ENCODE measurements at places on chromosomes 12 and 14.

GRCh38 chr12:122327494-122328385 is 61.4 kb upstream of the VPS33A start:
- DNase-seq = no peak

- no peak for DNase-seq
Observed at GRCh38 chr14:23793532-23793931, 157.4 kb downstream of the DHRS2 start.

GRCh38 chr12:17793854-17794253 is 296.1 kb downstream of the RERGL start:
- no peak for DNase-seq

DNA sequence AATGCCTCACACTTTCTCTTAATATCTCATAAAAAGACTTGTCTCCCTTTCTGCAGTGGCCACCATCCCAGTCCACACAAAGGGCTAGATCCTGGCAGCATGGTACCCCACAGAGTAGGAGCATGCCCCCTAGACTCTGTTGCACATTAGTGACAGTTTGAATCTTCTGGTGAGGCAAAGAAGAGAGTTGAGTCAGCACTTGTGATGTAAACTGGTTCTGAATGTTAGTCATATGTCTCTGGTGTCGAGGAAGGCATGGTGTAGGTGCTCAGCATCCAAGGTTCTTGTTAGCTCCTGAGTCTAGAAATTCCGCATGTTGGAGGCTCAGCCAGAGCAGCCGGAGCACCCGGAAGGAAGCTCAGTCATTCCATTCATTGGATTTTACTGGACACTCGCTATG is 9.8 kb downstream of the TTC9 start:
- DNase-seq = no peak

DNA sequence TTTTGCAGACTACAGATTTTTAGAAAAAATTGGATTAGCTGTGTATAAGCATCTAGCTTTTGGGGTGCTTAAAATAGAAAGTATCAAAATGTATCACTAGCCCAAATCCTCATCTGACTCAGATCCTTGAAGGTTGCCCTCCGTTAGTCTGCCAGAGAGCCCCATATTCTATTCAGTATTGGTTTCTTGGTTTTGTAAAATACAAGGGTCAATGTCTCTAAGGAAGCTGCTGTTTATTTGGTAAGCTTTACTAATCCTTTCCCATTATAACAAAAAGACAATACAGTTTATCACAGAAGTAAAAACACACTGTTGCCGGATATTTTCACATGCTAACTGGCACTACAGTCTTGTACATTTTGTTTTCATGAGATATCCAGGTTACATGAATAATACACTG is 92.8 kb upstream of the PTHLH start:
- no peak for DNase-seq

DNA sequence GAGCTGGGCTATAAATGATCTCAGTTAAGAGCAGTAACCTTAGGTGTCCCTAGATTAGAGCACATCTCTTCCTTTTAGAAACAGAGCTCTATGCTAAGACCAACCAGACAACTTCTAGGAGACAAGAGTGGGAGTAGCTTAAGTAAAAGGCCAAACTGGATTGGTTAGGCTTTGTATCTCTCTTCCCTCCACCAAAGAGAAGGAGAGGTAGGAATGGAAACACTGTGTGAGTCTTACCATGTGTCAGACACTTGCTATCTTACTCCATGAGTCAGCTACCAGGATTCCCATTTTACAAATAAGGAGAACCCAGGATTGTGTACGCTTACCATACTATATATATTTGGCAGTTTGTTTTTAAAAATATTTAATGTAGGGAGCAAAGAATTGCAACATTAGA is 122.9 kb downstream of the PAX9 start:
- DNase-seq = no peak

GRCh38 chr14:30906752-30907658 is 32.6 kb downstream of the COCH start:
- DNase-seq = no peak

DNA sequence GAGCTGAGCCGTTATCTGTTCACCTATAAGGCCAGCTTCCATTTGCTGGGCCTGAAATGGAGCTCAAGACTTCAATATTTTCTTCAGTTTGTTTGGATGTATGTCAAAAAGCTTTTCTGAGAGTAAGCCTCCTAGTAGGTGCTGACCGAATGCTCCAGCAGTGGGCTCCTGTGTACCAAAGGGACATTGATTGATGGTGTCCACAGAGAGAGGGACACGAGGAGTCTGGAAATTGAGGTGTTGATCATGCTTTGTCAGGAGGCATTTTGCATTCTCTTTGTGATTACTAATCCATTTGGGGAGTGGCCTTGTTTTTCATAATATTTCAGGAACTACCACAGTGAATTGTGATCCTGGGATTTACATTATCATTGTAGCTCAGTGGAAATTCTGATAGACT is 107.7 kb upstream of the SLC38A2 start:
- no peak for DNase-seq

DNA sequence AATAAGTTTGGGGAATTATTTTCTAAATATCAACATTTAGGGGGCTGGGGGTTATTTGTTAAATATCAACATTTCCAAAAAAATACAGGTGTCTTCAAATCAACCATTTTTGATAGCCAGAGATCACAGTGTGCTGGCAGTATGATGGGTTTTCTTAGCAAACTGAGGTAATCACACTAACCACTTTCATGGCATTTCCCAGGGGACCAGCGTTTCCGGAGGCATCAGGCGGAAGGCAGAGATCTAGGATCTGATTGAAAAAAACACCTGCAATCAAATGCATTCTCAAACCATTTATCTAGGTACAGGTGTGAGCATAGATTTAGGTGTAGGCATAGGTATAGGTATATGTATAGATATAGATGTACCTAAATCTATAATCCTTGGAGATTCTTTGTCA is 34.6 kb downstream of the GLRX5 start:
- no peak for DNase-seq

DNA sequence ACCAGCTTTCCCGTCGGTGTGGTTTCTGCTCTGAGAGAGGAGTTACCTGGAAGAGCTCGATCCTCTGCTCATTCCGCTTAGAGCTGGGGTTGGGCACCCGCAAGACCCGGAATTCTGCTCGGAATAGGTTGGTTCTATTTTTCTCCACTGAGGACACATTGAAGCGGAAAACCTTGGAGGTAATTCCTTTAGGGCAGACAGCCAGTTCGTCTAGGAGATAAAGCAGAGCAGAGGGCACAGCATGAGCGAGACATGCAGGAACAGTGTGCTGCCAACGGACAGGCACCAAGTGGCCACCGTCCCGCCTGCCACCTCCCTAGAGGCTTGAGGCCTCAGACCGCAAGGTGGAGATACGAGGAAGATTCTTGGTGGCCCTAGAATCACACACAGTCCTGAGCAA is 10.3 kb downstream of the TGFB3 start:
- DNase-seq = no peak

- no peak for DNase-seq
Observed at GRCh38 chr12:95774311-95775045, 16.1 kb downstream of the NTN4 start.

- DNase-seq = no peak
Observed at GRCh38 chr12:25712169-25712568, 159.1 kb upstream of the LMNTD1 start.

GRCh38 chr12:101097829-101098580 is 112.0 kb downstream of the SLC5A8 start:
- no peak for DNase-seq

GRCh38 chr12:3333583-3333982 is 157.4 kb upstream of the PRMT8 start:
- DNase-seq = no peak

GRCh38 chr14:77615361-77616132 is 890 bp downstream of the SPTLC2 start:
- no peak for DNase-seq

- DNase-seq = no peak
Observed at GRCh38 chr12:116874324-116874995, 6.8 kb downstream of the HRK start.
